ENCODE measurements at places on chromosomes 1 and 21.

GRCh38 chr1:218350801-218351266 lies 5.7 kb downstream of the TGFB2 start:
- no peak for DNase-seq

DNA sequence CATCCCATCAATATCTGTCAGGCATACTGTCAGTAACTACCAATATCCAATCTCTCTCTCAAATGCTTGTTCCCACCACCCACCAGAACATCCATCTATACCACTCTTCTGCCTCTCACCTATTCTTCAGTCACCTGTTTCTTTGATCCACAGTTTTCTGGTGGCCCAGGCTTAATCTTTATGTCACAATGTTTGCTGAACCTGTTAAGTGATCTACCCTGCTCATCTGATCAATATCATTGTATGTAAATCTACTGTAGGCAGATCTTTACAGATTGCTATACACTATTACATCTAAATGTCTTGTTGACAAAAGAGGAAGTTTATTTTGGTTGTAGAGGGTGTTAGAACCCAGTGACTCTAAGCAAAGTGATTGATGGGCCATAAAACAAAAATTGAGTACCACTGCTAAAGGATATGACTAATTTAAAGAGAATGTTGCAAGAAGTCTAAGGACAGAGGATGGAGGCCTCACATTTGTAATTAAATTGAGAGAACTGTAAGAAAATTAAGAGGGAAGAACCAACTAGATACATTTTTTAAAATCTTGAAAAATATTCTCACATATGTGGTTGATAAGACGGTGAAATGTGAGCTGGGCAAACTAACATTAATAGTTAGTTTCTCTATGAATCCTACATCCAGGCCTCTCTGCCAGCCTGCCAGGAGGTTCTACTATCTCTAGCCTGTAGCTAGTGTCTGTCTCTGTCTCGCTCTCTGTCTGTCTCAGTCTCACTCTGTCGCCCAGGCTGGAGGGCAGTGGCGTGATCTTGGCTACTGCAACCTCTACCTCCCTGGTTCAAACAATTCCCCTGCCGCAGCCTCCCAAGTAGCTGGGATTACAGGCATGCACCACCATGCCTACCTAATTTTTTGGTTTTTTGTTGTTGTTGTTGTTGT lies 34.1 kb downstream of the EGLN1 start:
- DNase-seq: no peak

DNA sequence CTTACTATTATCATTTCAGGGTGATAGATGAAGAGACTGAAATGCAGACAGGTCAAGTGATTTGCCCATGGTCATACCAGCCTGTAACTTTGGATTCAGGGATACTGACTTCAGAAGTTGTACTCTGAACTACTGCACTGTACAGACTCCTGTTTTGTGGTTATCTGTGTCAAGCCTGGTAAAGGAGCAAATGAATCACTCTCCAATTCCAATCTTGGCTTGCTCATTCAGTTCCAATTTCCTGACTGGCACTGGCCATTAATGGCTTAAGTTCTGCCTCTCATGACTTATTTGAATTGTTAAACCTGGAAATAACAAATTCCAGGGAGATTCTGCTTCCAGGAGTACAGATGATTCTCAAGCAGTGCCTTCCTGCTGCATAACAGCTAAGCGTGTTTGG lies 45.4 kb upstream of the PLD5 start:
- no peak for DNase-seq

GRCh38 chr1:19036813-19037605 lies 80.5 kb upstream of the IFFO2 start:
- no peak for DNase-seq

DNA sequence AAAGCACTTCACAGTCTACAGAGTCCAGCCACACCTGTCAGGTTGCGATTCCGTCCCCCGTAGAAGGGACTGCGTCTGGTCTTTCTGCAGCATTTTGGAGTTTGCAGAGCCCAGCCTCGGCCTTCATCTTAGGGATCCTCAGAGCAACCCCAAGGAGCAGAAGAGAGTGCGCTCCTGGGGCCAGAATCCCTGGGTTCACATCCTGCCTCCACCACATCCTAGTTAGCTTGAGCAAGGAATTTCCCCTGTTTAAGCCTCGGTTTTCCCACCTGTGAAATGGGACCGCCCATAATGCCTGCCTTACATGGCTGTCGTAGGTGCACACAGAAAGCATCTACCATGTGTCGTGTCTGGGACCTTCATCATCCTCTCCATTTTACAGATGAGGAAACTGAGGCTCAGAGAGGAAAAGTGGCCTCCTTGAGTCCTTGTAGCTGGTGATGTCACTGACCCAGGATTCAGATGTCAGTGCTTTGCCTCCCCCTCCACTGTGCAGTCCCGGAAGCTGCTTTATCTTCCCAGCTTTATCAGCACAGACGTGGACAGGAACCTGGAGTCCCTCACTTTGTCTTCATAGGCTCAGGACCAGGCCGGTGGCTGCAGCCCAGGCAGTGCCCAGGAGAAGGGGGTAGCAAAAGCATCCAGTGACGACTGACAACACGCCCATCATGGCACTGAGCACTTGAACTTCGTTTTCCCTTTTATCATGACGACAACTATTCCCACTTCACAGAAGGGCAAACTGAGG lies 438.5 kb downstream of the MATN1 start:
- no peak for DNase-seq

- DNase-seq: no peak
These were observed 153.0 kb downstream of the KCTD3 start for GRCh38 chr1:215720126-215720525.

GRCh38 chr1:116531917-116532316 lies 38.9 kb downstream of the CD58 start:
- DNase-seq: no peak

- no peak for DNase-seq
These were observed 7.7 kb downstream of the ANKRD35 start for GRCh38 chr1:145877923-145878486.
